A549 treated with RU486 at 1 μM for 4 hours (cell line): ENCODE measurements at places on chromosomes 13 and 19. TPM values are rescaled to one million over a fixed set of nuclear protein-coding genes. Genes with fewer than 3 reads are reported as not detected.

The CCDC8 gene
- not detected in 5 replicates for total RNA-seq

The CEACAM16 gene
- 0.14 to 0.30 TPM (median 0.15 TPM) in 3 of 5 replicates, not detected in the others for total RNA-seq

The IZUMO2 gene
- not detected in 5 replicates for total RNA-seq

The LGALS7 gene
- total RNA-seq, result 0.82 to 1.0 TPM in 2 of 5 replicates, not detected in the others

The ZNF57 gene
- 1.9 to 2.9 TPM (median 2.3 TPM) in 5 replicates for total RNA-seq

The SIGLEC8 gene
- not detected in 5 replicates for total RNA-seq

The ZNF490 gene
- 0.45 to 0.81 TPM (median 0.66 TPM) in 5 replicates for total RNA-seq

The MYBPC2 gene
- total RNA-seq, result not detected in 5 replicates

The CPT1C gene
- total RNA-seq, result 11.6 to 14.1 TPM (median 12.2 TPM) in 5 replicates

The ZNF90 gene
- not detected in 5 replicates for total RNA-seq

The MISP3 gene
- total RNA-seq, result 2.2 to 4.8 TPM (median 4.3 TPM) in 5 replicates

The RCBTB1 gene
- 4.5 to 9.3 TPM (median 8.3 TPM) in 5 replicates for total RNA-seq

The TMEM190 gene
- total RNA-seq, result 0.85 to 2.5 TPM (median 1.5 TPM) in 5 replicates

The ZNF8 gene
- 0.92 to 1.4 TPM (median 1.2 TPM) in 5 replicates for total RNA-seq
